ENCODE measurements at places on chromosomes 16 and 17.

DNA sequence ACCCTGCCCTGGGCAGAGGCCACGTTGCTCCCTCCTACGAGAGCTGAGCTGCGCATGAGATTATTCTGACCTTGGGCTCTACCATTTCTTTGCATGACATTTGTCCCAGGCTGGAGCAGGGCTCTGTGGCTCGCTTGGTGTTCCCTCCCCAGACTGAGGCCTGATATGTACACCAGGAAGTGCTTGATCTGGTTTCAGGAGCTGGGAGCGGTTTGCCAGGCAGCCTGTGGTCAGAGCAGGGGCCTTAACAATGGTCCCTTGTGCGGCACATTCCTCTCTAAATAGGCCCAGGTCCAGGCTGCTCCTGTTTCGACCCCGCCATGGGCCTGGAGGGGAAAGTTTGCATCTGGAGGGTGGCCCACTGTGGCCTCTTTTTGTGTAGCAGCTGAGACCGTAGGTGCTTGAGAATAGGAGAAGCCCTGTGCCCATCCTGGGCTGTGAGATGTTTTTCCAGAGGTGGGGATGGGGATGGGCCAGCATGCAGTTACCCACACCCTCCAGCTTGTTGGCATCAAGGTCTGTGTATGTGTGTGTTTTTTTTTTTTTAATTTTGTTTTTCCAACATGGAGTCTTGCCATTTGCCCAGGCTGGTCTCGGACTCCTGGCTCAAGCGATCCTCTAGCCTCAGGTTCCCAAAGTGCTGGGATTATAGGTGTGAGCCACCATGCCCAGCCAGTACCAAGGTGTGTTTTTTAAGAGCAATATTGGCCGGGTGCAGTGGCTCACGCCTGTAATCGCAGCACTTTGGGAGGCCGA, 253.9 kb downstream of the SEC14L1 start:
- no peak for DNase-seq

GRCh38 chr17:32869345-32870026, 7.4 kb downstream of the MYO1D start:
- DNase-seq = no peak

DNA sequence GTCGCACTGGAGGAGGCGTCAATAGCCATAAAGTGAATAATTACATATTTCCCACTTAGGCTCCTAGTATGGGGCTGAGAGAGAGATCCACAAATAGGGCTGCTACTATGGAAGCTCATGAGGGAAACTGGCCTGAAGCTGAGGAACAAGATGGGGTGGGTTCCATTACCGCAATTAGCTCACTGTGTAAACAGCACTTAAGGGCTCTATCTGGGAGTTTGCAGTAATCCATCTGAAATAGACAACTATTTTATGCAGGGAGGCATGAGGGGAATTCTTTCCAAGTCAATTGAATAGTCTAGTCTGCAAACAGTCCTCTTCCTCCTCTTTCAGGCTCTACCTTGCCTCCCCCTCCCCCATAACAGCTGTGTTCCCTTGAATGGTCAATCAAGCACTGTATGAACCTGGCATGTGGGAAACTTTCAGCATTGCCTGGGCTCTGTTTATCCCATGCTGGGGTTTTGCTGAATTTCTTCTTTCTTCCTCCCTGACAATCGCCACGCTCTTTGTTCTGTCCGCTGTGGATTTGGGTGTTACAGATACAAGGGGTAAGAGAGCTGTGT, 56.1 kb upstream of the MAF start:
- DNase-seq = no peak

DNA sequence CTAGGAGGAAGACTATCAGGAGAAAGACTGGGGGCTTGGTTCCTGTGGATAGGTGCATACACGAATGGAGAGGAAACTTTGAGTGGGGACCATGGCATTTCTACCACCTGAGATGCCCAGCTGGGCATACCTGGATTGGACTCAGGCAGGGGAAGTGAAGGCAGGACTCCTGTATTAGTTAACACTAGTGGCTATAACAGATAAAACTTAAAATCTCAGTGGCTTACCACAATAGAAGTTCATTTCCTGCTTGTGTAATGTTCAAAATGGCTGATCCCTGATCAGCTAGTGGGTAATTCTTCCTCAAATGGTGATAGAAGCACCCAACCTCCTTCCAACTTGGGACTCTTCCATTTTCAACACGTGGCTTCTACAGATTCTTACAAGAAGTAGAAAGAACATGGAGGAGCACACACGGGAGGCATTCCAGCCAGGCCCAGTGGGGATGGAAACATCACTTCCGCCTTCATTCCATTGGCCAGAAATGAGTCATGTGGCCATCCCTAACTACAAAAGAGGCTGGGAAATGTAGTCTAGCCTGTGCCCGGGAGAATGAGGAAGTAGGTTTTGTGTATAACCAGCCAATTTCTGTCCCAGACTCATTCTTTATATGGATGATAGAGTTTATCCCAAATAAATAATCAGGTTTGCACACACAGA, 112.1 kb downstream of the UTP18 start:
- DNase-seq = peak; percentile 91

GRCh38 chr16:20089246-20089965, 15.7 kb upstream of the GPR139 start:
- DNase-seq = peak; percentile 22

DNA sequence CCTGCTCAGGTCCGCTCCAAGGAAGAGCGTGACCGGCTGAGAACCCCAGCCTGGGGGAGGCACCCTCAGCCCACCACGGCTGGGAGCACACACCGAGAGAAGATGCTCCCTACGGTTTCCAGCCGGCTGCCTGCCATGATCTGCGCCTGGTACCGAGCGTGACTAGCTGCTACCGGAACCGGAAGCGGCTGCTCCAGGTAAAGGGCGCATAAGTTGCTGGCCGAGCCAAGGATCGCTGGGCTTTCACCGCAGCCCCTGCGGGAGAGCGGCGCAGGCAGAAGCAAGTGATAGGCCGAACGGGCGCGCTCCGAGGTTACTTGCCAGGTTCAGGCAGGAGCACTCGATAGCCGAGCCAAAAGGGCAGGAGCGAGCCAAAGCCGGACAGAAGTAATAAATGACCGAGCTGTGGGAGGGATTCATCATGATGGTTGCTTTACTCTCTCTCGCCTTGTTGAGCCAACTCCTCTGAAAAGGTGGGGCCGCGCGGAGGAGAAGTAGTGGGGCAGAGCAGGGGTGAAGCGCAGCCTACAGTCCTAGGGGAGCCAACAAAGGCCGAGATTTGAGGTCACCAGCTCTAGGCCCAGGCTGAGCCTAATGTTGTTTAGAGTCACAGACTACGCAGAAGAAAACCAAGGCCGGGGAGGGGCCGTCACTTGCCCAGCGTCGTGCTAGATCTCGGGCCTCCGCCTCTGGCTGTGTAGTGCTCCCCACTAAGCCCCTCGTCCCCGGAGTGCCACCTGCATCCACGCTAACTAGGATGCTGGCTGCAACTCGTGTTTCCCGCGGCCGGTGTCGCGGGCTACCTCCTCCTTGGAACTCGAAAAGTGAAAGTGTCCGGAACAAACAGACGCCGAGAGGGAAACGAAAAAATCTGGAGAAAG, at the start of gene MRPS23:
Gene MRPS23 (minus strand): TSS at position 171 of the 881 bp plus-strand sequence. CDS start 34 bp downstream, at position 137.
- DNase-seq = peak; percentile 99

DNA sequence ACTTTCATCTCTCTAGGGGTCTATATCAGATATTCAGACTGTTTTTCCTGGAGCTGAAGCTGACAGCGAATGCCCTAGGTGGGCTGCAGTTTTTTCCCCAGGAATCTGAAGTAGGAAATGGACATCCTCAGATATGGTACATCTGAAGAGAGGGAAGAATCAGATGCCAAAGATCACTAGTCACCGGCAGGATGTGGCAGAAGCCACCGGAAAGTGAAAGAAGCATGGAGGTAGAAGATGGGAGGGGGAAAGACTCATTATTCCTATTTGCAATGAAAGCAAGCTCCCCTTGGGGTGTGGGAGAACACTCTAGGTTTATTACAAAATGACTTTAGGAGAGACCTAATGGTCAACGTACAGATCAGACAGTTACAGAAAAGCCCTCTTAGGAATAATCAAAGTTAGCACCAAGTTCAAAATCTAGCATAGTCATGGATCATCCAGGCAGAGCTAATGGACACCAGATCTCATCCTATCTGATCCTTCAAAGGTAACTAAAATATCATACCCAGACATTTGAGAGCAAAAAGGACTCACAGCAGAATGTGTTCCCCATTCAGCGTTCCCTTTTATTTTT, 110.7 kb downstream of the HS3ST3A1 start:
- no peak for DNase-seq

- DNase-seq = no peak
These were observed 15.5 kb downstream of the UTS2R start for GRCh38 chr17:82386881-82387704.

- DNase-seq = no peak
These were observed 5.3 kb downstream of the CYGB start for GRCh38 chr17:76532072-76532651.

GRCh38 chr16:1132431-1132830, 20.5 kb upstream of the CACNA1H start:
- DNase-seq = no peak

DNA sequence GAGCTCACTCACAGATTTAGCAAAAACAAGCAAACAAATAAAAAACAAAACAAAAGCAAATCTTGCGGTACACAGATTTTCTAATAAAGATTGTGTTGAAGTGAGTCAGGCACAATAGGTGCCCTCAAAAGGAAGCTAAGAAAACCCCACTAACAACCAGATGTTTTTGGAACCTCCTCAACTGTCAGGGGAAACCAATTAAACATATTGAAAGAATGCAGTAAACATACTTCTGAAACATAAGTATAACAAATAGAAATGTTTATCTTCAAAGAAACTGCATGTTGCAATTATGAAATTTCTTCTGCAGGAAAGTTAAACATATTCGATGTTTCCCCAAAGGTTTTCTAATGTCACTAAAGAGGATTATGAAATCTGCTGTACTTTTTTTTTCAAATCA, 110.5 kb upstream of the CORO6 start:
- no peak for DNase-seq

- no peak for DNase-seq
These were observed 189.4 kb downstream of the RAB11FIP4 start for GRCh38 chr17:31580706-31581490.

DNA sequence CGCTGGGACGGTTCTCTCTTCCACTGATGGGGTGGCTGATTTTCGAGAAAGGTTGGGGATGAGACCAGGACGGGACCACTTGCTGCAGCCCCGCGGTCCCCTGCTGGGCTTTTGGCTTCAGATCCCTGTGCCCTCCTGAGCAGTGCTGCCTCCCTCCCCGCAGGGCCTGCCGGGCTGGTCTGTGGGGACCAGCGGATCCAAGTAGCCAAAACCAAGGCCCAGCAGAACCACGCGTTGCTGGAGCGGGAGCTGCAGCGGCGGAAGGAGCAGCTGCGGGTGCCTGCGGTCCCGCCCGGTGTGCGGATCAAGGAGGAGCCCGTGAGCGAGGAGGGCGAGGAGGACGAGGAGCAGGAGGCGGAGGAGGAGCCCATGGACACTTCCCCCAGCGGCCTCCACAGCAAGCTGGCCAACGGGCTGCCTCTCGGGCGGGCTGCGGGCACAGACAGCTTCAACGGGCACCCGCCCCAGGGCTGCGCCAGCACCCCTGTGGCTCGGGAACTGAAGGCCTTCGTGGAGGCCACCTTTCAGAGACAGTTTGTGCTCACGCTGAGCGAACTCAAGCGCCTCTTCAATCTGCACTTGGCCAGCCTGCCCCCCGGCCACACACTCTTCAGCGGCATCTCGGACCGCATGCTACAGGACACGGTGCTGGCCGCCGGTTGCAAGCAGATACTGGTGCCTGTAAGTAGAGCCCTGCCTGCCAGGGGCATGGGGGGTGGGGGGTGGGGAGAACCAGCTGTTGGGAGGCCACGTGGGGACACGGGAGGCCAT, 28.6 kb downstream of the POLR3E start:
- DNase-seq = no peak

GRCh38 chr16:11372829-11373306, 27.6 kb downstream of the RMI2 start:
- DNase-seq = no peak

DNA sequence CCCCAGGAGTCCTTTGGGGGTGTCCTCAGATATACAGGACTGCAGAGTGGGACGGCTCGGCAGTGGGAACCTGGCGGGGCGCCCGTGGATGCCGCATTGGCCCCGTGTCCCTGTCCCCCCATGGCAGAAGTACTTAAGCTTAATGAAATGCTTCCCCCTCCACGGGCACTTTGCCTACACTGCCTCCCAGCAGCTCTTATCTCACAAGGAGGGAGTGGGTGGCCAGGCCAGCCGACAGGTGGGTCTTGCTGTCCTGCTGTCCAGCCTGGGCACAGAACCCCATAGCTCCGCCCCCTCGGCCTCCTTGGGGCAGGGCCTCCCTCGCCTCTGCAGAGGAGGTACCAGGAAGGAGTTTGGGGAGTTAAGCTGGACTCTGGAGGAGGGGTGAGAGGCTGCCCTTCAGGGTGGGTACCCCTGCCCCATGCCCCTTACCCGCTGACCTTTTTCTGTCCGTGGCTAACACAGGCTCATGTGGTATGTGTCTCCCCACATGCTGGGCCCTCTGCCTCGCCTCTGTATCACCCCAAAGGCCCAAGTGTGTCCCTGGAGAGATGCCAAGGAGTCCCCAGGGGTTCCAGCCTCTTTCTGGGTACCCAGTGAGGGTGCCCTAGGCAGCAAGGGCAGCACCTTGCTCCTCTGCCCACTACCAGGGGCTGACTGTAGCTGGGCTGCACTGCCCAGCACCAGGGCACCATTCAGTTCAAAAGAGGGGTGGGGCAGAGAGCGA, 8.7 kb downstream of the THRA start:
- no peak for DNase-seq

GRCh38 chr16:12097523-12098428, 121.2 kb downstream of the SNX29 start:
- DNase-seq = no peak

DNA sequence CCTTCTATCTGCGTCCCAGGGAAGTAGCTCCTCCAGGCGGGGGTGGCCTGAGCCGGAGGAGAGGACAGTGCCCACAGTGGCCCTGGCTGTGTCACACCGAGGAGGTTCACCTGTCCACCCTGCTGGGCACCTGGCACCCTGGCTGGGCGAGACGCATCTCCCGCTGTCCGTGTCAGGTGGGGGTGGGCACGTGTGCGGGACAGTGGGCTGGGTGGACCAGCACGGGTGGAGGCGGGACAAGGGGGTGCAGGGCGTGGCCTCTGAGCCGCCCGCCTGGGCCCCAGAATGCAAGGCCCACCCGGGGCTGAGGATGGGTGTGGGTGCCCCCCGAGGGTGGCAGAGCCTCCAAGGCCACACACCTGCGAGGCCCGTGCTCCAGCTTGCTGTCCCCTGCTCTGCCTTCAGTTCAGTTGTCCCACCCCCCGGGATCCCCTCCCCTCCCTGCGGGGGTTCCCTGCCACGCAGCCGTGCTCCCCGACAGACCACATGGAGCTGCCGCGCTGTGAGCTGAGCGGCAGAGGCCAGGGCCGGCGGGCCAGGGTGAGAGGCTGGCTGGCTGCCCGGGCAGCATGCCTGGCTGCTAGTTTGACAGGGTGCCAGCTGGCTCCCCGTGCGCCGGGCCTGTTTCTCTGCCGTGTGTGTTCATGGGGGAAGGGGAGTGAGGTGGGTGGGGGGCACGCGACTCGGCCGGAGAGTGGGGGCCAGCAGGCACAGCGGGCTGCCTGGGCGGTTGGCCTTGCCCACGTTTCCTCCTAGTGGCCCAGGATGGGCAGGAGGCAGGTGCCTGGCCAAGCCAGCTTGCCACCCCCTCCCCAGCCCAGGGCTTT, 33.9 kb downstream of the BAHCC1 start:
- no peak for DNase-seq

All from GM12865 (cell line).